ENCODE measurements at places on chromosomes 11 and 22.

GRCh38 chr11:30017445-30017895 is 640 bp upstream of the KCNA4 start:
- DNase-seq = no peak

- DNase-seq = no peak
These were observed 16.2 kb upstream of the CASTOR1 start for GRCh38 chr22:30305519-30305905.

- no peak for DNase-seq
These were observed 69.0 kb upstream of the ARFGAP3 start for GRCh38 chr22:42926104-42926503.

GRCh38 chr11:86035164-86035563 is 33.7 kb downstream of the PICALM start:
- DNase-seq = no peak

DNA sequence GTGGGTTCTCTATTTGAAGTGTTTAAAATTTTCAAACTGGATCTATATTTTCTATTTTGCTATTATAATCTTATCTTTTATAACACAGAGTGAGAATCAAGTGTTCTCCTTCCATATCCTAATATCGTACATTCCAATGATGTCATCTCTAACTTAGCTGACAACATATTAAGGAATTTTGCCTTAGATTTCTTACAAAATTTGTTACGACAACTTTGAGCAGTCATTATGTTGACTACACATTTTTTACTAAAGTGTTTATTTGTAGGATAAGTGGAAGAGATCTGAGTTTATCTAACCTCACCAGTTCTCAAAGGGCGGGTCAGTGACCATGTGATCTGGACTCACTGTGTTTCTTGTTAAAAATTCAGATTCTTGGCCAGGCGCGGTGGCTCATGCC is 12.7 kb downstream of the BTG4 start:
- DNase-seq = no peak

Data from AG08396 (cell line).